ENCODE measurements at places on chromosomes 1 and 21.

DNA sequence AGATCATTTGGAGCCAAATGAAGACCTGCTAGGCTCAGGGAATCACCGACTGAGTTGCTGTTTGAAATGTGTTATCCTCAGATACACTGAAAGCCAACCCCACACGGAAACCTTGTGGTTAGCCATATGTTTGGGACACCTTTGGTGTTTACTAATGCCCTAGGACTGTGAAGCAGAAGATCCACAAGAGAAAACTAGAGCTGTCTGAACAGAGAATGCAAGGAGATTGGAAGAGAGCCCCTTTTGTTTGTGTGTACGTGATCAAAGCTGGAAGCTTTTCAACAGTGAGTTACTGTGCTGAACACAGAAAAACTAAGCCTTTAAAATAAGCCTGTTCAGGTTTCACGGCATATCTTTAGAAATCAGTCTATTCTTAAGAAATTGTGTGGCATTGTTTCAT, 908.2 kb upstream of the ADGRL2 start:
- no peak for DNase-seq

GRCh38 chr21:36075171-36075570, 5.3 kb downstream of the CBR1 start:
- no peak for DNase-seq

- no peak for DNase-seq
Measured at GRCh38 chr1:243553090-243553489, 297.0 kb downstream of the AKT3 start.

DNA sequence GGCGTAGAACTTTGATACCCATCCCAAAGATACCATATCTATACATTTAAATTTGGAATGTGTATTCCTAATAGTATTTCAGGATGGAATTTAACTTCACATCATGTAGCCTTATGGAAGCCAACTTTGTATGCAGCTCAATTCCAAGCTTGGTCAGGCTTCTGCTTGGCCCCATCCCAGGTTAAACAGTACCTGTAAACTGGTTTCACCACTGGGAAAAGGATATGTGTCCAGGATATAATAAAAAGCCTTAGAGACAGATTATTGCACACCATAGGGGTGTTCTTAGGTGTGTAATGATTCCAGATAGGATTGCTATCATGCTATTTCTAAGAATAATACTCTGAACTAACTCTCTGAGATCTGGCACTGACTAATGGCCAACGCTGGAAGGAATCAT, 28.1 kb downstream of the ADAM30 start:
- DNase-seq, result no peak

GRCh38 chr1:17195731-17196130, 9.2 kb upstream of the PADI1 start:
- no peak for DNase-seq

DNA sequence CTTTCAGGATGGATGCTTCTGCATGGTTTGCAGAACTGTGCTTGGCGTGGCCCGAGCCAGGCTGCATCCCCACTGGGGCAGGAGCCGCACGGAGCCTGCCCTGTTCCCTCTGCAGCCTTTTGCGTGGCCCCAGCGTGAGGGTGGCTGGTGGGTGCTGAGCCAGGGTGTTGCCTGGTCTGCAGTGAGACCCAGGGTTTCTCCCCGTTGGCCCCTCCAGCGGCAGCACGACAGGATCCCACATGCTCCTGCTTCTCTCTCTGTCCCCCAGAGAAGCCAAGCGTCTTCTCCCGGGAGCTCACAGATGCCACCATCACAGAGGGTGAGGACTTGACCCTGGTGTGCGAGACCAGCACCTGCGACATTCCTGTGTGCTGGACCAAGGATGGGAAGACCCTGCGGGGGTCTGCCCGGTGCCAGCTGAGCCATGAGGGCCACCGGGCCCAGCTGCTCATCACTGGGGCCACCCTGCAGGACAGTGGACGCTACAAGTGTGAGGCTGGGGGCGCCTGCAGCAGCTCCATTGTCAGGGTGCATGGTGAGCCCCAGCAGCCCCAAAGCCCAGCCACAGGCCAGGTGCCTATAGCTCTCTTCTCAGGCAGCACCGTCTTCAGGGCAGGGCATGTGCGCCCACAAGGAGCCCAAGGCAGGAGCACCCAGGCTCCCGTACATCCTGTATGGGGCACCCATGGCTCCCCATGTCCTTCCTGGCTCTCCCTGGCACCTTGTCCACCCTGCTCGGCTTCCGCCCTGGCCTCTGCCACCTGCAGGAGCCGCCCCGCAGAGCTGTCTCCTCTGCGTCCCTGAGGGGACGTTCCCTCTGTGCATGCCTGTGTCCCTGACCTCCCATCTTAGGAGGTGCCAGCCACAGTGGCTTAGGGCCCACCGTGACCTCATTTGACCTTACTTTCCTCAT, 78.9 kb downstream of the OBSCN start:
- DNase-seq, result no peak

DNA sequence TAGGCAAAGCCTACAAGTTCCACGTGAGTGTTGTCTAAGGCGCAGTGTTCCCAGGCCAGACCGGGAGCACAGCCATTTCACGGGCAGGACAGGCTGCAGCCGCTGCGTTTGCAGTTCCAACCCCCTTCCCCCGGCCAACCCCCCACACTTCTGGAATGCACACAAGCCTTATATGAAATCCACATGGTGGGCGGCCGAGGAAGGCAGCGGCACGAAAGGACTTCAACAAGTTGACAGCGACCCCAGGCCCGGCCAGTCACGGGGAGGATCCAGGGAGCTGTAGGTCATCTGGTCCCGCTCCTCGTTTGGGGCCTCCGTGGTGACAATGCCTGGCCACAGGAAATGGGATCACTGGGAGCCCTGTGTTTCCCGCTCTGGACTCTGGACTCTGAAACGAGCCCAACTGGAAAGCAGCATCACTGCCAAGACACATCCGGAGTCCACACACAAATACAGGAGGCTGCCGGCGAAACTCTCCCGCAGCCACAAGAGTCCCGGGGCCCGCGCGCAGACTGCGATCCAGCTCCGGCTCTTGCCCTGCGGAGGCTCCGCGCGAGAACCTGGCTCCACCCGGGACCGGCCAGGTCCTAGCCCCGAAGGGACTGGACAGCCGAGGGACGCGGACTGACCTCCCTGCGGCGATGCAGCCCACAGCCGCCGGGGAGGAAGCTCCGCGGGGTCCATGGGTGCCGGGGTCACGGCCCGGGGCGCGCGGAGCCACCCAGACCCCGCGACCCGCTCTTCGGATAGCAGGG, 794 bp downstream of the NID1 start:
- DNase-seq, result no peak

- peak; percentile 48 for DNase-seq
Measured at GRCh38 chr1:212561501-212561931, 47.0 kb upstream of the ATF3 start.

- no peak for DNase-seq
Measured at GRCh38 chr1:159510229-159510541, 25.6 kb downstream of the OR10J5 start.

DNA sequence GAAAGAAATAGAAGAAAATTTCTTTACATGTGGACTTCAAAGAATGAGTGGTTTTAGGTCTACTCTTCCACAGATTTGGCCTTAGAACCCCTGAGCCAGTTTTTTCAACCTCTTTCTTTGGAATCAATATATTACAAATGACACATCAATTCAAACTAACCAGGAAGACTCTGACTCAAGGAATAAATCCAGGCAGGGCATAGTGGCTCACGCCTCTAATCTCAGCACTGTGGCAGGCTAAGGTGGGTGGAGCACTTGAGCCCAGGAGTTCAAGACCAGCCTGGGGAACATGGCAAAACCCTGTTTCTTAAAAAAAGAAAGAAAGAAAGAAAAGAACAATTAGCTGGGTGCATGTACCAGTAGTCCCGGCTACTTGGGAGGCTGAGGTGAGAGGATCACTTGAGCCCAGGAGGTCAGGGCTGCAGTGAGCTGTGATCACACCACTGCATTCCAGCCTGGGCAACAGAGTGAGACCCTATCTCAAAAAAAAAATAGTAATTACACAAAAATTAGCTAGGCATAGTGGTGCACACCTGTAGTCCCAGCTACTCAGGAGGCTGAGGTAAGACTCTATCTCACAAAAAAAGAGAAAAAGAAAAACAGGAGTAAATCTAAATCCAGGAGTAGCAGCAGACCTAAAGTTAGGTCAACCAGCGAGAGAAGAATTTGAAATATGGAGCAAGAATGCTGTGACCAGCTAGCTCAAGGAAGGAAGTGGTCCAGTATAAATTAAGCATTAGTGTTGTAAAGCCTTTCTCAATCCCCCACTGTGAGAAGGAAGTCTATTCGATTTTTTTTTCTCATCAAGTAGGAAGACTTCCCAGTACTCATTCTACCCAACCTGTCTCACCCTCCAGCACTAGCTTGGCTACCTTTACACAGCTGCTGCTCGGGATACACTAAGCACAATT, 1.9 kb downstream of the SORT1 start:
- DNase-seq, result no peak

DNA sequence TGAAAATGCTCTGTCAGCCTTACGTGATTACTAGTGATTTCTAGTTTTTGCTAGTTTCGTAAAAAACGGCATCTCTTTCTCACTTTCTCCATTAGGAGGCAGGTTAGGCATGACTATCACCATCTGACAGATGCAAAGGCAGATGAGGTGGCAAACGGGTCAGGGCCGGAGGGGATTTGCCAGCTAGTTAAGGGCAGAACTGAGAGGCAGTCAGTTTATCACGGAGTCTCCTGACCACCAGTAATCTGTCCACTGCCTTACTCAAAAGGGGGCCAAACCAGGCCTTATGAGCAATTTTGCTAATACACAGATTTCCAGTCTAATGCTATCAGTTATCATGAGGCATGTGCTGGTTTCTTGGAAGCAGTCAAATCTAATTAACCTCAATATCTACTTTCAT, 159.3 kb downstream of the TSEN15 start:
- no peak for DNase-seq

DNA sequence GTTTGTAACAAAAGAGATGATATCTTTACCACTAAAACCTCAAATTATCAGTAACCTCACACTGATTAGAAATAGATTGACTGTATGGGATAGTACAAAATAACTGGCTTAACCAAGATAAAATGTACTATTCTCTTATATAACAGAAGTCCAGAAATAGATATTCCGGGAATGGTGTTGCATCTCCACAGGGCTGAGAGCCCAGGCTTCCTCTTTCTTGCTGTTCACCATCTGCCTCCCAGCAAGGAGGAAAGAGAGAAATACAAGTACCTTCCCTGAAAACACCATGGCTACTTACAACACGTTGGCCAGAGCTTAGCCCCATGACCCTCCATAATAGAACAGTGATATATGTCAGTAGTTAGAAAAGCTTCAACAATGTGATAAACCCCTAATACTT, 47.0 kb upstream of the KCNK1 start:
- no peak for DNase-seq

GRCh38 chr1:226134170-226135058, 52.1 kb downstream of the ACBD3 start:
- DNase-seq, result no peak

- DNase-seq, result no peak
Measured at GRCh38 chr1:218494449-218494852, 149.3 kb downstream of the TGFB2 start.

DNA sequence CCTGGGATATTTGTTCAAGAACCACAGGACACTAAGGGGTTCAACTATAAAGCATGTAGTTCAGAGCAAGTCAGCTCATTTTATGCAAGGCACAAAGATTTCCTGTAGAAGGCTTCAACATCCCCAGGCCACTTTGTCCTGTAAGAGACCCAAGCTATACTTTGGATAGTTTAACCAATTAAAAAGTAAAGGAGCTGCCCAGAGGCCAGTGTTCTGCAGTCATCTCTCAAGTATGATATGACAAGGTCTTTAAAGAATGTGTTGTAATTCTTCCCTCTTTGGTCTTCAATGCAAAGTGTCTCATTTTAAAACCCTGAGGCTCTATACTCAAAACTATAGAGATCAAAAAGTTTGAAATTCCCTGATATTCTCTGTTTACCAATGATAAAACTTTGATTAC, 34.1 kb downstream of the KRTAP20-3 start:
- no peak for DNase-seq

DNA sequence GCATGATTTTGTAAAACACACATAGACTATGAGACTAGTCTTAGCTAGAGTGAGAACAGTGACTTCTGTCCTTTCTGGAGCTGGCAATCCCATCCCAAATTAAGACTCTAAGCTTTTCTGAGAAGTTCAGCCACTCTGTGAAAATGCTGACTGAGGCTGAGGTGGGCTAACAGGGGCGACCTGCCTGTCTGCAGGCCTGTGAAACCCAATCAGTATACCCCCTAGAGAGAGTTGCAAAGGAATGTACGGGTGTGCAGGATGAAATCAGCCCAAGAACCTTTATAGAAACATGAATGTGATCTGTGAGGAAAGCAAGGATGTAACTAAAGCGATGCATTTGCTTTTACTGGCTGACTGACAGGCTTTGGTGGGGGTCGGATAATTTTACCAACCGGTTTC, 16.0 kb upstream of the TBX15 start:
- DNase-seq, result no peak

GRCh38 chr1:94530373-94530878, 11.1 kb downstream of the F3 start:
- no peak for DNase-seq

DNA sequence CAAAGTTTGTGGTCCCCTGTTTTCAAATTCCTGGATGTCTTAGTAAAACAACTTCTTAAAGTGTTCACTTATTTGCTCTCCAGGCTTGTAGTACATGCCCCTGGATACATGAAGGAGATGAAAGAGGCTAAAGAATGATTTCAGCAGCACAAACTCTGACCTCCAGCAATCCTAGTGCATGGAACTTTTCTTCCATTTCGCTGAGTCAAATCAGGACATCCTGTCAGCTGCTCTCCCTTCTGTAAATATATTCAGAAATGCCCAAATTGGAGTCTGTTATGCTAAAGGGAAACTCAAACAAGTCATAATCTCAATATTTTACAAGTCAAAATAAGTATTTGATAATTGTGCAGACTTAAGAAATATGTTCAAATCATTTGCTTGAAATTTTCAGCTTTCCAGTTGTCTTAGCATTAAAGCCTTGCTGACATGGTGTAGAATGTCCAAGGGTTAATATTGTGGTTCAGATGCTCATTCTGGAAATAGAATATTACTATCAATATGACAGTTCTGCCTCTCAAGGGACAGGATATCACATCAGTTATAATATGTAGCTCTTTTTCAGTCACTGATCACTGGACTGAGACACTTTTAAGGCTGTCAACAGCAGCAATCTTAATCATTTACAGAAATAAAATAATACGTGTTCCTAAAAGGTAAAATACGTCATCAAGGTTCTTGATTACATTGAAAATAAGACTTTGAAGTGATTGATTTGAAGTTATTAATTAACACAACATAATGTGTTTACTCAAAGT, 1157.3 kb downstream of the PLA2G4A start:
- DNase-seq, result no peak

GRCh38 chr1:116990612-116991151, 10.9 kb upstream of the CD101 start:
- DNase-seq, result no peak

GRCh38 chr21:21183092-21183491, 184.9 kb downstream of the NCAM2 start:
- no peak for DNase-seq

All from Panc1 (cell line).